ENCODE measurements at places on chromosomes 3 and 15. TPM values are rescaled to one million over a fixed set of nuclear protein-coding genes. Genes with fewer than 3 reads are reported as not detected.

The KCNAB1 gene
- total RNA-seq: not detected

The SPRED1 gene
- 28.1 TPM for total RNA-seq

The GOLGA8S gene
- total RNA-seq: not detected

The PLCH1 gene
- total RNA-seq: not detected

The KLHL40 gene
- not detected for total RNA-seq

Data from MG63 (cell line).